Naive thymus-derived CD8-positive, alpha-beta T cell (primary cell): ENCODE measurements at places on chromosomes 7 and 10.

GRCh38 chr10:44356139-44357022 is 28.5 kb downstream of the CXCL12 start:
- DNase-seq: no peak

- DNase-seq: no peak
Observed at GRCh38 chr7:86760236-86760635, 116.5 kb downstream of the GRM3 start.

- DNase-seq: no peak
Observed at GRCh38 chr7:43278088-43278644, 165.7 kb downstream of the HECW1 start.

- DNase-seq: no peak
Observed at GRCh38 chr10:75062506-75063299, 48.8 kb upstream of the SAMD8 start.

GRCh38 chr7:139586286-139586685 is 62.8 kb downstream of the CLEC2L start:
- DNase-seq: no peak

DNA sequence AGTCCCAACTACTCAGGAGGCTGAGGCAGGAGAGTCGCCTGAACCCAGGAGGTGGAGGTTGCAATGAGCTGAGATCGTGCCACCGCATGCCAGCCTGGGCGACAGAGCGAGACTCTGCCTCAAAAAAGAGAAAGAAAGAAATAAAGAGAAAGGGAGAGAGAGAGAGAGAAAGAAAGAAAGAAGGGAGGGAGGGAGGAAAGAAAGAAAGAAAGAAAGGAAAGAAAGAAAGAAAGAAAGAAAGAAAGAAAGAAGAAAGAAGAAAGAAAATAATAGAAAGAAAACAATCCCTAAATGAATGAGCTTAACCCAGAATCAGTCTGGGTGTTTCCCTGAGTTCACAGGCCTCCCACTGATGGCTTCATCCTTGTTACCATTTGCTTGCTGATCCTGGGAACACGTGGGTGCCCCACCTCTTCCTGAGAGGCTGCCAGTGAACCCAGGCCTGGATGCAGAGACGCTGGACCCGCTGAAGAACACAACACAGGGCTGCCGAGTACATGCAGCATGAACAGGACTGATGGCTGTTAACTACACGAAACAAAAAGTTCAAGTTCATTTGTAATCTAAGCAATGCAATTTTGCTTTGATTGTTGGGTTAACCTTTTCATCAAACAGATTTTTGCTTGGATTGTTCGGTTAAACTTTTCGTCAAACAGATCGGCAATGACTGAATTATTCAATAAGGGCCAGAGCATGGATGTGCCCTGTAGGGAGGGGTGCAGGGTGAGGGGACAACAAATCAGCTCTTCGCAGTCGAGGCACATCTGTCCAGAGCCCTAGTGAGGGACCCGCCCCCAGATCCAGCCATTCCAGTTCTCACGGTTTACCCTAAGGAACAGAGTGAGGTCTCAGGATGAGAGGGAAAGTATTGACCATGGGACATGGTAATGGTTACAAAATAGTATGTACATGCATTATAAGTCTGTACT is 11.5 kb downstream of the NPFFR1 start:
- no peak for DNase-seq

DNA sequence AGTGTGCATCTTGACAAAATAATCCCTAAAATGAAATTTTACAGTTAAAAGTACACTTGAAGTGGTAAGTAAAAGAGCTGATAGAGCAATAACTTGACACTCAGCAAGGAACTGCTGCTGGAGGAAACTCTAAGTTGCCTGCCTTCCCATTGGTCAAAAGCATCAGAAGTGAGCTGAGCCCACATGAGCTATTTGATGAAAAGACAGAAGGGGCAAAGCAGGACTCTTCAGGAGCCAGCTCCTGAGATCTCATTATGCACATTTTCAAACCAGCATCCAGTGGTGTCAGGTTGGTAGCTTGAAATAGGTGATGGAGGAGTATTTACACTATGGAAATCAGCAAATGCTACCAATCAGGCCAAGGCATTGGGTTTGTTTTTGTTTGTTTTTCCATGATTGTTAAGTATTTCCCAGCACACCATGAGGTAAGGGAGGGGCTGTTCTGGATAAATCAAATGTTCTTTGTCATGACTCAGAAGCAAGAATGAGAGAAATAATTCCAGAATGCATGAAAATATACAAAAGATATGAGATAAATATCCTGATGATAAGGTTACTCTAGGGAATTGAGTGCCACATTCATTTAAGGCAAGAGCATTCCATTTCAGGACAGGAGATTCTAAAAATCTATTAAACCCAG is 316.6 kb downstream of the SNX13 start:
- no peak for DNase-seq

DNA sequence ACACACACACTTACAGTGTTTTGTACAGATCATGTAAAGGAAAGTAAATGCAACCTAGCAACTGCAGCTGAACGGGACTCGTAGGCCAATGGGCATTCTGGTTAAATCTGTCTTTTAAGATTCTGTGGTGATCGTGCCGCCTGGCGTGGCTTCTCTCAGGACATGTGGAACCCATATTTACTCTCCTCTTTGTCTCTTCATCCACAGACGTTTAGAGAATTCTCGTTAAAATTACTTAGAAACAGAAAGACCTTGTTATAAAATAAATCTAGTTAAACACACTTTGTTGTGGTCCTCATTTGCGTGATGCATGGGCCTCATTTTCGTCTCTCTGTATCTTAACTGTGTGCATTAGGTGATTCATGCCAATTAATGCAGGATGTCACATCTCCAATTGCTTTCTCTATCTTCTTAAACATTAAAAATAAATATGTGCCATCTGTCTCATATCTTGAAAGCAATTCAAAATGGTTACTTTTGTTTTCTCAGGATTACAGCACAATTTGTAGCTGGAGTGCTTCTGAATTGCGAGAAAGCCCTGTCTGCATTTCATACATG is 11.5 kb downstream of the KLF6 start:
- DNase-seq: no peak

- no peak for DNase-seq
Observed at GRCh38 chr7:23347682-23348180, 48.6 kb downstream of the MALSU1 start.

DNA sequence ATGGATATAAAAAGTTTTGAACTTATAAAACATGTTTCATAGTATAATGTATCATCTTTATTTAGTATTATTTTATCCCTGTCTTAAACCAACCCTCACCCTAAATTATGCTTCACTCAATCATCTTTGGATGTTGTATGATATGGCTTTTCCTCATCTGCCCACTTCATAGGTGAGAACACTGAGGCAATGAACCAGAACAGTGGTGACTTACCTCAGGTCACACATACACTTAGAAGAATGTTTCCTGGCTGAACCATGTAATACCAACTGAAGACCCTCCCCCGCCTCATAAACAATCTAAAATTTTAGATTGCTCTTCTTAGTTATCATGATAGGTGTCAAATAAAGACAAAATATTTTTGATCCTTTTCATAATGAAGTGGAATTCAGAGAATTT is 22.6 kb upstream of the STOX1 start:
- DNase-seq: no peak

DNA sequence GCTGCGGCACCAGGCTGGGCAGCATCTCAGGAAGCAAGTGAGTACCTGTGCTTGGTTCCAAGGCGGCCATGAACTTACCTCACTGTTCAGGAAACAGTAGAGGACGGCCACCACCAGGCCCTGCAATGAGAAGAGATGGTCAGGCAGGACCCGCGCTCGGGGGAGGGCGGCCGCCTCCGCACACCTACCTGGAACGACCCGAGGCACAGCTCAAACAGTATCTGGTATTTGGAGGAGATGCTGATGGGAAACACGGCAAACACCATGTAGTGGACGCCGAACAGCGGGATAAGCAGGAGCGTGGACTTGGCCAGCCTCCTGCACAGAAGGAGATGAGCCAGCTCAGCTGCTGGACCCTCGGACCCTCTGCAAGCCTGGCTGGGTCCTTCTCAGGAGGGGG is 112.9 kb downstream of the VIPR2 start:
- no peak for DNase-seq

DNA sequence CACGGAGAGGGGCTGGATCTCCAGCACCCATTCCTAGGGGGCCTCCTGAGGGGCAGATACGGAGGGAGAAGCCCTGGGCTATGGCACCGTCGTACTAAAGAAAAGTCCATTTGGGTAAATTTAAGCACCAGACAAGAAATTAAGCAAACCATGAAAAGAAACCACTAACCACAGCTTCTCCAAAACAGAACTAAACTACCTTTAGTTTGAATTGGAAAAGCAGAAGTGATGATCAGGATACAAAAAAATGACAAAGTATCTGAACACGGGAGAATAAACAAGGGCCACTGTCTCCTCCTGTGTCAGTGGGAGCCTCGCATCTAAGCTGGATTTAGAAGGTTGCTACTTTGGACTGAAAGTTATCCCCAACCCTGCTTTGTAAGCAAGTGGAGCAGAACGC is 69.1 kb downstream of the DIP2C start:
- DNase-seq: no peak

DNA sequence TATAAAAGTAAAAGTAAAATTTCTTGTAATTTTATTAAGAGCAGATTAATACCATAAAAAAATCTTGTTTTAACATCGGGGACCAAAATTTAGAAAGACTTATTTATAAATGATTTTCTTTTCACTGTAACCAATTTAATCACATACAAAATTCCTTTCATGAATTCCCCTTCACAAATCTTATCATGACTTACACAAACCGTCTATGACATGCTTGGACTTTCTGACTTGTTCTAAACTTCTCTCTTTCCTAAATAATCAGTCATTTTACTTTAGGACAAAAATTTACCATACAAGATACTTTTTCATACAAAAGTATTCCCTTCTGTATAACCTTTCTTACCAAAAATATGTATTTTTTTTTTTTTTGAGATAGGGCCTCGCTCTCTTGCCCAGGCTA is 9.3 kb downstream of the CROT start:
- no peak for DNase-seq

- no peak for DNase-seq
Observed at GRCh38 chr10:70967591-70968587, 79.5 kb upstream of the PCBD1 start.

DNA sequence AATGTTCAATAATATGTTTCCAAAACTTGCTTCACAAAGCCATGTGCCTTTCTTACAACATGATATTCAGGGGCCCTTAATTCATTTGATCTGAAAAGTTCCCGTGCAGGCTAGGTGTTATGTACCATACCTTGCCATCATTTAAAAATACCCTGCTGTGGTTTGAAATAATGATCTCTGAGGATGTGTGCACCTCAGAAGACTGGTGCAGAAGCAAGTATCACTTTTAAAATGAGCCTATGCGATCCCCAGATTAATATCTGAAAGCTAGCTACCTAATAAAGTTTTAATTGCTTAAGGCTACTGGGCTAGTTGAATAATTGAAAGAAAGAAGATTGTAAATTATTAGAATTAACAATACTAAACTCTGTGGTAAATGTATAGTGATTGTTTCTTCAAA is 262.4 kb downstream of the CDK14 start:
- DNase-seq: no peak

DNA sequence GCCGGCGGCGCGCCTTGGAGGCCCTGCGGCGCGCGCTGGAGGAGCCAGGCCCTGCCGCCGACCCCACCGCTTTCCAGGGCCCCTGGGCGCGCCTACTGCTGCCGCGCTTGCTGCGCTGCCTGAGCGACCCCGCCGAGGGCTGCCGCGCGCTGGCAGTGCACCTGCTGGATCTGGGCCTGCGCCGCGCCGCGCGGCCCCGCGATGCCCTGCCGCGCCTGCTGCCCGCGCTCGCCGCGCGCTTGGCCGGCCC is 280 bp downstream of the DNAAF5 start:
- no peak for DNase-seq

DNA sequence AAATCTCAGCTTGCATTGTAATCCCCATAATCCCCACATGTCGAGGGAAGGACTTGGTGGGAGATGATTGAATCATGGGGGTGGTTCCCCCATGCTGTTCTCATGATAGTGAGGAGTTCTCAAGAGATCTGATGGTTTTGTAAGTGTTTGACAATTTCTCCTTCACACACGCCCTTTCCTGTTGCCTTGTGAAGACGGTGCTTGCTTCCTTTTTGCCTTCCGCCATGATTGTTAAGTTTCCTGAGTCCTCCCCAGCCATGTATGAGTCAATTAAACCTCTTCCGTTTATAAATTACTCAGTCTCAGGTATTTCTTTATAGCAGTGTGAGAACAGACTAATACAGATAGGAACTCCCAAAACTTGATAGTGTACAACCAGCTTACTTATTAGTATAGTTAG is 98.6 kb downstream of the CREM start:
- no peak for DNase-seq

GRCh38 chr10:46282842-46283574 is 3.8 kb upstream of the ANTXRL start:
- DNase-seq: peak; percentile 79

DNA sequence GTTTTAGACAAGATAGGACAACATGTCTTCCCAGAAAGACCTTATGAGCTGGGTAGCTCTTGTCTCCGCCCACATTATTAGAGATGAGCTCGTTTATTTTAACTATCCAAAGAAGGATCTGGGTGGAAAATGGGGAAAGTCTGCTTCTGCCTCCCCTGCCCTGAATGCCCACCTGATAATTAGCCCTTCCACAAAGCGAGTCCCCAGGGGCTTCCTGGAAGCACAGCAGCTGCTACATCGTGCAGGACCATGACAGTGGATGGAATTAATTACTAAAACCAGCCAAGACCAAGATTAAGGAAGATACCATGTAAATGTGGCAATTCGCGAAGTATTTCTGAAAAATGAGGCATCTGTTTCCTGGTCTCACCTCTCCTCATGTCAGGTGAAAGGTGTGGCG is 374.4 kb downstream of the PAXIP1 start:
- no peak for DNase-seq

DNA sequence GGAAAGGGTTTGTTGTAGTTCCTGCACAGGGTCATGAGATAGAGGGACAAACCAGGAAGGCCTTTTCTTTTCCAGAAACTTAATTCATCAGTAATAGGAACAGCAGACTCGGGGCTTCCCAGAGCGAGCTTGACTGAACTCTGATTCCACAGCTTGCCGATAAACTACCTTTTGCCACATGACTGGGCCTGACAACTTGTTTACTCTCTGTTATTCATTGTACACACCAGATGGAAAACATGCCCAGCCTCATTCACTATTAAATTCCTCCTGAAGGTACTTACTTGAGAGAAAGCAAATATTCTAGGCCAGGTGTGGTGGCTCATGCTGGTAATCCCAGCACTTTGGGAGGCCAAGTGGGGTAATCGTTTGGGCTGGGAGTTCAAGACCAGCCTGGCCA is 77.1 kb upstream of the FGFR2 start:
- DNase-seq: no peak

DNA sequence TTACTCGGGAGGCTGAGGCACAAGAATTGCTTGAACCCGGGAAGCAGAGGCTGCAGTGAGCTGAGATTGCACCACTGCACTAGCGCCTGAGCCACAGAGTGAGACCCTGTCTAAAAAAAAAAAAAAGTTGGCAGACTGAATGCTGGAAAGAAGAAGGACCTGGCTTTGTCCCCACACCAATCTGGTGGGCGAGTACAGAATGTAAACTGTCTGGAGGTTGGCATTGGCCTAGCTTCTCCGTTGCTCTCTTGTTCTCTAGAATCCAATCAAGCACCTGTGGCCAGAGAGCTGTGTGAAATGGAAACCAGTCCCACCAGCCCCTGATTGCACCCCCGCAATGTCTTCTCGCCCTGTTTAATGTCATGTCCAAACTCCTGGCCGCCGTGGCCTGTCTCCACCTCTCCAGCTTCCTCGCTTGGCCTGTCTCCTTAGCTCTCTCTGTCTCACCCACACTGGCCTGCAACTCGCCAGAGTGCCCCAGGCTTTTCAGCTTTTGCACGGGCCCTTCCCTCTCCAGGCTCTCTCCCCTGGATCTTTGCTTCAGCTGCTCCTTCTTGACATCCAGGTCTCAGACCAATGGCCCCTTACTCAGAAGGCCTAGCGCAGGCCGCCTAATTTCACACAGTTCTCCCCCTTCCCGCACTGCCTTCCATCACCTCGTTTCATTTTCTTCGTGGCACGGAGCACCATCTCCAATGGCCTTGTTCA is 670 bp upstream of the AGK start:
- no peak for DNase-seq
